B cell (primary cell): ENCODE measurements at places on chromosomes 5 and 9. TPM values are rescaled to one million over a fixed set of nuclear protein-coding genes. Genes with fewer than 3 reads are reported as not detected.

GRCh38 chr9:133487331-133487725 is 8.4 kb upstream of the SLC2A6 start:
- no peaks in the 10 kb centered on the region for H3K36me3 ChIP-seq
- no peaks in the 10 kb centered on the region for H3K27me3 ChIP-seq
- DNase-seq, result no peak
- H3K27ac ChIP-seq, result no peak overlapping the region

- H3K4me1 ChIP-seq, result no peaks in the 10 kb centered on the region
- H3K27me3 ChIP-seq, result no peaks in the 10 kb centered on the region
- no peaks in the 10 kb centered on the region for H3K36me3 ChIP-seq
- no peak overlapping the region for H3K27ac ChIP-seq
Observed at GRCh38 chr9:108854641-108855528, 901 bp downstream of the ACTL7B start.

DNA sequence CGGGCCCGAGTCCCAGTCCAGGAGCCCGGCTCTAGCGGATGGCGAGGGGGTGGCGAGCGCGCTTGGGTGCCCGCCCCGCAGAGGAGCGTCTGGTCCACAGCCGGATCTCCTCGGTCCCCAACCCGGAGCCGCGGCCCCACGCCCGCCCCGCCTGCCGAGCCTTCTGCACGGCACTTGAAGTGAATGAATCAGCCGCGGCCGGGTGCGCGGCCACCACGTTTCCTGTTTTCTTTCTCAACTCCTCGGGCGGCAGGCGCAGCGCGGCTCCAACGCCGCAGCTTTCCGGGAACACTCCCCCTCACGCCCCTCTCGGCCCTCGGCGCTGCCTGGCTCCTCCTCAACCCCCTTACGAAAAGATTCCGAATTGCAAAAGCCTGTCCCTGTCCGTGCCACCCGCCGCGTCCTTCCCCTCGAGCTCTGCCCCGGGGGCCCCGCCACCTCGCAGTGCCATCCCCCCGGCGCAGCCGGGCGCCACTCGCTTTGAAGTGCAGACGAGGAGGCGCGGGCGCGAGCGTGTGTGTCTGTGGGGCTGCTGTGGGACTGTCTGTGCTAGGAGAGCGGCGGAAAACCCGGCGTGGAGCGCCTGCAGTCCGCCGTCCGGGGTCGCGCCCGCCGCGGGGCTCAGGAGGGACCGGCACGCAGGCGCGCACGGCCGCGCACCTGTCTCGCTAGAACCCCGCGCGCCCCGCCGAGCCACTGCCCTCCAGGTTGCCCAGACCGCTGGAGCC is 456.6 kb downstream of the RAB3C start:
- H3K27me3 ChIP-seq, result peaks cover 10% of the 10 kb centered on the region
- DNase-seq, result peak; percentile 68

The PCDHGB2 gene
- 3.3 and 3.9 TPM in 2 replicates for total RNA-seq

GRCh38 chr5:21802869-21803490 is 1050.2 kb downstream of the CDH12 start:
- no peaks in the 10 kb centered on the region for H3K27me3 ChIP-seq
- H3K4me3 ChIP-seq, result no peak overlapping the region
- no peaks in the 10 kb centered on the region for H3K36me3 ChIP-seq
- H3K4me1 ChIP-seq, result no peaks in the 10 kb centered on the region
- H3K27ac ChIP-seq, result no peak overlapping the region
- peak; percentile 8 for DNase-seq

DNA sequence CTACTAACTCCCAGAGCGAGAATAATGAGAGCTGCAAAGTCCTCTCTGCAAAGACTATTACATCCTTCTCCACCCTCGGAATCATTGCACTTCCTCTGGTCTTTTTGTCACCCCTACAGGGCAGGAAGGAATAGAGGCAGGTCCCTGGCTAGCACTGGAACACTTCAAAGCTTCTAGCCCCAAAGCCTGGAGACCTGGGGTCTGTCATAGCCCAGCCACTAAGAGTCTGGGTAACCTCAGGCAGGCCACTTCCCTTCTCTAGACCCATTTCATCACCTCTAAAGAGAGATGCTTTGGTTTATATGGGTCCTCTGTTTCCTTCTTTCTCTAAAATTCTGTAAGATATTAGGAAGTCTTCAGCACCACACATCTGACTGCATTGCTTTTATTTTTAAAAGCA is 6.7 kb downstream of the ADRB2 start:
- H3K36me3 ChIP-seq, result no peaks in the 10 kb centered on the region
- H3K27ac ChIP-seq, result peak overlapping the region; percentile 78
- no peak for DNase-seq
- no peak overlapping the region for H3K4me3 ChIP-seq
- H3K27me3 ChIP-seq, result no peaks in the 10 kb centered on the region
- peaks cover 98% of the 10 kb centered on the region for H3K4me1 ChIP-seq

The SH3PXD2B gene
- not detected in 2 replicates for total RNA-seq

The KIF4B gene
- total RNA-seq, result not detected in 2 replicates

GRCh38 chr5:173050791-173051190 is 5.4 kb upstream of the CREBRF start:
- no peak for DNase-seq
- H3K4me1 ChIP-seq, result peaks cover 4% of the 10 kb centered on the region
- H3K36me3 ChIP-seq, result no peaks in the 10 kb centered on the region
- no peak overlapping the region for H3K27ac ChIP-seq
- H3K27me3 ChIP-seq, result no peaks in the 10 kb centered on the region

The SPINK1 gene
- not detected in 2 replicates for total RNA-seq

The LRRC19 gene
- not detected in 2 replicates for total RNA-seq

The C9orf85 gene
- 9.4 and 9.6 TPM in 2 replicates for total RNA-seq

- no peaks in the 10 kb centered on the region for H3K27me3 ChIP-seq
- no peak overlapping the region for H3K4me3 ChIP-seq
- no peak overlapping the region for H3K27ac ChIP-seq
- no peaks in the 10 kb centered on the region for H3K36me3 ChIP-seq
- peaks cover 4% of the 10 kb centered on the region for H3K4me1 ChIP-seq
Observed at GRCh38 chr5:159469496-159470372, 139.4 kb upstream of the IL12B start.

GRCh38 chr5:149240354-149240998 is 31.2 kb upstream of the AFAP1L1 start:
- H3K4me1 ChIP-seq, result peaks cover 10% of the 10 kb centered on the region
- peak; percentile 39 for DNase-seq
- peaks cover 6% of the 10 kb centered on the region for H3K27me3 ChIP-seq
- no peak overlapping the region for H3K27ac ChIP-seq

The SV2C gene
- total RNA-seq, result 0.07 TPM in 1 of 2 replicates, not detected in the other

DNA sequence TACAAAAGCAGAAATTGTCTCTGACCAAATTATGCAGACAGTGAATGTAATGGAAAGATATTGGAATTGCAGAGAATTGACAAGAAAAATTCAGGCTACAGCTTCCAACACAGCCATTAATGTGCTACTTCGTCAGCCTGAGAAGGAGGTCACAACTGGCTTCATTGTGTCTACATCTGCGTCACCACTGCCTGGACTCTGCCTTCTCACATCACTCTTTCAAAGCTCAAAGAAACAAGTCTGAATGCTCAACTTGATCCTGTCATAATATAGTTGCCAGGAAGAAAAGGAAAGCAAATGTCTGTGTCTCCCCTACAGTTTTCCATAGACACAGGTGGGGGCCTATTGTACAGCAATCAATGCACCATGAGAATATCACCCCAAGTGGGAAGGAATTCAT is 806.5 kb upstream of the CDH10 start:
- H3K4me1 ChIP-seq, result no peaks in the 10 kb centered on the region
- H3K36me3 ChIP-seq, result no peaks in the 10 kb centered on the region
- DNase-seq, result no peak
- H3K27me3 ChIP-seq, result no peaks in the 10 kb centered on the region
- H3K4me3 ChIP-seq, result no peak overlapping the region

GRCh38 chr9:97930972-97931371 is 7.0 kb downstream of the HEMGN start:
- H3K36me3 ChIP-seq, result no peaks in the 10 kb centered on the region
- H3K4me1 ChIP-seq, result no peaks in the 10 kb centered on the region

DNA sequence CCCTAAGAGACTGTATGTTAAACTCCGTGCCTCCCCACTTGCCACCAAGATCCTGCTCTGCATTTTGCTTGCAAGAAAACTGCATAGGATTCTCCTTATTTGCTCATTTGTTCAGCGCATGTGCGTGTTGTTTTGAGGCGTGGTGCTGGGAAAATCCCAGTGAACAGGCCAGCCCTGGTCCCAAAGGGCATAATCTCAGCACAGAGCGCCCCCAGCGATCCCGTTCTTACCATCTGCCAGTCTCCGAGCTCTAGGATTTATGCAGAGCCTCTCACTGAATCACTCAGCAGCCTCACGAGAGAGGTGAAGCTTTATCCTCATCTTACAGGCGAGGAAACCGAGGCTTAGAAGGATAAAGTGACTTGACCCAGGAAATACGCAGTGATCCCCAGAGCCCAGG is 11.5 kb downstream of the PRRX2 start:
- no peaks in the 10 kb centered on the region for H3K36me3 ChIP-seq
- H3K27me3 ChIP-seq, result peaks cover 14% of the 10 kb centered on the region
- DNase-seq, result no peak
- no peak overlapping the region for H3K27ac ChIP-seq
